ENCODE measurements at places on chromosomes 5 and 9.

GRCh38 chr5:71883742-71884103, 164.6 kb downstream of the CARTPT start:
- no peak overlapping the region for H3K4me3 ChIP-seq
- peaks cover 4% of the 10 kb centered on the region for H3K27me3 ChIP-seq
- H3K27ac ChIP-seq = no peak overlapping the region
- no peaks in the 10 kb centered on the region for H3K36me3 ChIP-seq

DNA sequence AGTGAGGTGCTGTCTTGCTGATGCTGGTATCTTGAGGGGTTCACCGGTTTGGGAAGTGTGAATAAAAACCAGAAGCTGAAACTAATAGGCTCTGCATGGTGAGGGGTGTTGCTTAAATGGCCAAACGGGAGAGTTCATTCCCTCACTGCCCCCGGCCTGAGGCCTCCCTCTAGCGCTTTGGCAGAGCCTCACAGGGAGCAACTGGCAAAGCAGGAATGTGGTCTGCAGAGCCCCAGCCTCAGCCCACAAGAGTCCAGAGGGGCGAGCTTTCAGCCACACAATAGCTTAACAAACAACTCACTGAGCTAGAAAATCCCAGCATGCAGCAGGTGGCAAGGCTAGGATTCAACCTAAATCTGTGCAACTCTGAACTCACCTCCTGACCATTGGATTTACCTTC, 234.8 kb downstream of the MED10 start:
- no peak overlapping the region for H3K4me3 ChIP-seq
- H3K27me3 ChIP-seq = peaks cover 12% of the 10 kb centered on the region
- H3K36me3 ChIP-seq = no peaks in the 10 kb centered on the region
- DNase-seq = no peak

- H3K27me3 ChIP-seq = peaks cover 2% of the 10 kb centered on the region
- H3K36me3 ChIP-seq = no peaks in the 10 kb centered on the region
- H3K27ac ChIP-seq = no peak overlapping the region
- H3K4me1 ChIP-seq = no peaks in the 10 kb centered on the region
These were observed 89.8 kb upstream of the RPS23 start for GRCh38 chr5:82367930-82368329.

DNA sequence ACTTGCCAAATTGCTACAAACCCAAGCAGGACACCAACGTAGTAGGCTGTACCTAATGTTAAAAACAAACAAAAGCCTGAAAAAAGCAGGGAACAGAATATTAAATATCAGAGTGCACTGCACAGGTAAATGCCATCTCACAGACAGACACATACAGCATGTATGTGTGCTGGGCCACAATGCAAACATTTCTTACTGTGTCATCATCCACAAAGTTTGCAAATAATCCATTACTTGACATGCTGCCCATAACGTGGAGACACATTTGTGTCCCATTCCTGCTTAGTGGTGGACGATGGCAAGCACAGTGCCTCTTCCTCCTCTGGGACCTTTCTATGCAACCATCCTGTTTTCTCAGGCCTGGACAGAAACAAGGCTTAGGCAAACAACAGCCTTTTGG, 44.7 kb downstream of the GOLM1 start:
- peaks cover 11% of the 10 kb centered on the region for H3K27me3 ChIP-seq
- H3K27ac ChIP-seq = no peak overlapping the region

DNA sequence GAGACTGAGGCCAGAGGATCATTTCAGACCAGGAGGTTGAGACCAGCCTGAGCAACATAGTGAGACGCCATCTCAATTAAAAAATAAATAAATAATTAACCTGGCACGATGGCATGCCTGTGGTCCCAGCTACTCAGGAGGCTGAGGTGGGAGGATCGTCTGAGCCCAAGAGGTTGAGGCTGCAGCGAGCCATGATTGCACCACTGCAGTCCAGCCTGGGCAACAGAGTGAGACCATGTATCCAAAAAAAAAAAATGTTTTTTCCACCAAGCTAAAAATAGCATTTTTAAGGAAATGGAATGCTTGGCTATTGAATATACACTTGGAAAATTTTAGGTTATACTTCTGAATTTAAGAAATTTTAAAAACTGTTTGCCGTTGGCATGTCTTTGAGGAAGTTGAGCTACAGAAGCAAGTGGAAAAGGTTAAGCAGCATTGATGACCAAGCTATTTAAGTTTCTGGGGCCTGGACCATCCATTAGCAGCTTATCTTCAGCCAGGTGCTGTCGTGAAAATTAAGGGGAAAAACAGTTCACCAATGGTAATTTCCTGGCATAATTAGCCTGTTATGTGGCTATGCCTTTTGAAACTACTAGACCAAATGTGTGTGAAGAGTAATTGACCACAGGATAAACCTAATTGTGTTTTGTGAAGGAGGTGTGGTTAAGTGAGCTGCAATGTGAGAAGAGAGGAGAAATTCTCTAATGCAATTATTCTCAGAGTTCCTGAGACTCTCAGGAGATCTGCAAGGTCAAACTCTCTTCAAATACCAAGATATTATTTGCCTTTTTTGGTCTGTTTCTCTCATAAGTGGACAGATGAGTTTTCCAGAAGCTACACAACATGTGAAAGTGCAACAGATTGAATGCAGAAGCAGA, 21.0 kb downstream of the F2R start:
- no peak for DNase-seq
- H3K27me3 ChIP-seq = peaks cover 4% of the 10 kb centered on the region
- H3K4me3 ChIP-seq = no peak overlapping the region
- H3K36me3 ChIP-seq = no peaks in the 10 kb centered on the region
- H3K4me1 ChIP-seq = peaks cover 14% of the 10 kb centered on the region

GRCh38 chr5:176632745-176633144, 2.3 kb downstream of the EIF4E1B start:
- no peak overlapping the region for H3K27ac ChIP-seq
- DNase-seq = no peak
- H3K36me3 ChIP-seq = peaks cover 2% of the 10 kb centered on the region
- no peak overlapping the region for H3K4me3 ChIP-seq

GRCh38 chr5:465591-466403, 22.8 kb downstream of the EXOC3 start:
- H3K4me3 ChIP-seq = no peak overlapping the region
- H3K36me3 ChIP-seq = peaks cover 22% of the 10 kb centered on the region
- peak overlapping the region; percentile 24 for H3K27ac ChIP-seq
- no peak for DNase-seq
- peaks cover 18% of the 10 kb centered on the region for H3K4me1 ChIP-seq

- no peaks in the 10 kb centered on the region for H3K4me1 ChIP-seq
- H3K27ac ChIP-seq = no peak overlapping the region
- DNase-seq = no peak
- H3K4me3 ChIP-seq = no peak overlapping the region
- peaks cover 3% of the 10 kb centered on the region for H3K27me3 ChIP-seq
These were observed 22.1 kb downstream of the HOMER1 start for GRCh38 chr5:79491690-79492317.

DNA sequence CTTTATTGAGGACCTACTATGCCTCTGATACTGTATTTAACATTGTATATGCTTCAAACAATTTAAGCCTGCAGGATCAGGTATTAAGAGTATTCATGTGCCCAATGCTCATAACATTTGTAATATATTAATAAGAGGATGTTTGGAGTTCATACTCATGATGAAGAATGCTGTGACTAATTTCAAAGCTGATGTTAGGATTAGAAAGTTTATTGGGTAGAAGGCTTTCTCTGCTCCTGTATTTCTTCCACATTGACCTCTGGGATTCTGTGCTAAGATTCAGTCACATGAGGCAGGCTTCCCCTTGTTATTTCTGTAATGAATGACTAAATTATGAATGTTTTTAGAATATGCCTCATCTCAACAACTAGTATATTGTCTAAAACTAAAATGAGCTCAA, 456.4 kb downstream of the NFIB start:
- no peak overlapping the region for H3K27ac ChIP-seq
- no peak for DNase-seq
- H3K27me3 ChIP-seq = no peaks in the 10 kb centered on the region
- H3K4me1 ChIP-seq = no peaks in the 10 kb centered on the region
- H3K4me3 ChIP-seq = no peak overlapping the region

DNA sequence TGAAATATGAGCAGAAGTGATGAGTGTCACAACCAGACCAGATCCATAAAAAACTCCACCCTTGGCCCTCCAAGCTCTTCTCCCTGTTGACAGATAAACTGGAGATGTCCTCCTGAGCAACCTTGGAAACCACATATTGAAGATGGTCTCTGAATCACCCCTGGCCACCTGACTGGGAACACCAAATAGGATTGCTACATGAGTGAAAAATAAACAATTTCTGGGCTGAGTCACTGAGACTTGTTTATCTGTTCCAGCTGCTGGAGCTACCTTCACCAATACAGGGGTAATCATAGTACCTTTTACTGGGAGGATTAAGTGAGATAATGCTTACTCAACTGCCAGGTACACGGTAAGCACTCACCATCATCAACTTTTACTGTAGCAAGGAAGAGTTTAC, 53.3 kb downstream of the PCA3 start:
- DNase-seq = no peak
- no peak overlapping the region for H3K27ac ChIP-seq
- no peaks in the 10 kb centered on the region for H3K36me3 ChIP-seq
- no peaks in the 10 kb centered on the region for H3K4me1 ChIP-seq
